Frontal cortex (tissue), 4 donors: ENCODE measurements at places on chromosomes 4 and X. TPM values are rescaled to one million over a fixed set of nuclear protein-coding genes. Genes with fewer than 3 reads are reported as not detected.

The F8A2 gene
- not detected for total RNA-seq

The ZNF674 gene
- total RNA-seq = 14.3 TPM

The XK gene
- total RNA-seq = 3.7 TPM

The VCX gene
- not detected for total RNA-seq

The CENPVL3 gene
- total RNA-seq = 2.4 TPM

The TDO2 gene
- not detected for total RNA-seq

The PSAPL1 gene
- not detected for total RNA-seq

The MAGED4 gene
- 120 TPM for total RNA-seq

The SUPT20HL1 gene
- total RNA-seq = not detected

The PAK3 gene
- total RNA-seq = 102 TPM

The ERCC6L gene
- 0.41 TPM for total RNA-seq

The LRCH2 gene
- total RNA-seq = 57.1 TPM

The SPATA4 gene
- total RNA-seq = 0.82 TPM

The TCEAL2 gene
- total RNA-seq = 33.4 TPM

The EPHA5 gene
- total RNA-seq = 107 TPM

The TSC22D3 gene
- total RNA-seq = 46.5 TPM

The PAGE1 gene
- 0.41 TPM for total RNA-seq
